ENCODE measurements at places on chromosomes 16 and 17.

- no peak for DNase-seq
Observed at GRCh38 chr16:67482233-67482924, 968 bp downstream of the AGRP start.

DNA sequence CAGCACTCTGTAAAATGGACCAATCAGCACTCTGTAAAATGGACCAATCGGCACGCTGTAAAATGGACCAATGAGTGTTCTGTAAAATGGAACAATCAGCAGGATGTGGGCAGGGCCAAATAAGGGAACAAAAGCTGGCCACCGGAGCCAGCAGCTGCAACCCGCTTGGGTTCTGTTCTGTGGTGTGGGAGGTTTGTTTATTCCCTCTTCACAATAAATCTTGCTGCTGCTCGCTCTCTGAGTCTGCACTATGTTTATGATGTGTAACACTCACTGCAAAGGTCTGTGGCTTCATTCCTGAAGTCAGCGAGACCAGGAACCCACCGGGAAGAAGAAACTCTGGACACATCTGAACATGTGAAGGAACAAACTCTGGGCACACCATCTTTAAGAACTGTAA is 20.5 kb downstream of the TMEM100 start:
- no peak for DNase-seq

DNA sequence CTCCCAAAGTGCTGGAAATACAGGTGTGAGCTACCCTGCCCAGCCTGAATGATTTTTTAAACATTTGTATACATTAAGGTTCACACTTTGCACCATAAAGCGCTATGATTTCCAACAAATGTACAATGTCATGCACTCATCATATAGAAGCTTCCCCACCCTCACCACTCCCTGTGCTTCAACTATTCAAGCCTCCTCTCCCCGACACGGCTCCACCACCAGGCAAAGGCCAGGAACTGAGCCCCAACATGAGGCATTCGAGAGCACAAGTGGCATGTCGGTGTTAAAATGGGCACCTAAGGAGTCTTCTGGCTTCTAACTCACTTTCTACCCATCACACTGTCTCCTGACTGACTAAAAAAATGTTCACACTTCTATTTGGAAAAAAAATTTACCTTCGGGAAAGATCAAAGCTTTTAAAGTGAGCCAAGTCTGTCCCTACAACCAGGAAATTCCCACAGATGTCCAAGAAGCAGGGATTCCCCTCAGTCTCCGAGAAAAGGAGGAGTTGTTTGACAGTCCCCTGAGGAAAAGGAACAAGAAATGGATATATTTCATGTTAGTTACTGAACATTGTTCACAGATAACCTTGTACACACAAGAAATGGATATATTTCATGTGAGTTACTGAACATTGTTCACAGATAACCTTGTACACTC is 37.7 kb downstream of the TMEM204 start:
- no peak for DNase-seq

- no peak for DNase-seq
Observed at GRCh38 chr16:68298312-68298711, 12.4 kb downstream of the SLC7A6OS start.

- DNase-seq: no peak
Observed at GRCh38 chr17:54028986-54029580, 206.4 kb downstream of the KIF2B start.

GRCh38 chr16:3358871-3359270 is 3.2 kb downstream of the OR2C1 start:
- no peak for DNase-seq

- no peak for DNase-seq
Observed at GRCh38 chr17:6587310-6587709, 31.0 kb upstream of the PITPNM3 start.

- DNase-seq: no peak
Observed at GRCh38 chr16:48161906-48162305, 6.1 kb upstream of the ABCC12 start.

DNA sequence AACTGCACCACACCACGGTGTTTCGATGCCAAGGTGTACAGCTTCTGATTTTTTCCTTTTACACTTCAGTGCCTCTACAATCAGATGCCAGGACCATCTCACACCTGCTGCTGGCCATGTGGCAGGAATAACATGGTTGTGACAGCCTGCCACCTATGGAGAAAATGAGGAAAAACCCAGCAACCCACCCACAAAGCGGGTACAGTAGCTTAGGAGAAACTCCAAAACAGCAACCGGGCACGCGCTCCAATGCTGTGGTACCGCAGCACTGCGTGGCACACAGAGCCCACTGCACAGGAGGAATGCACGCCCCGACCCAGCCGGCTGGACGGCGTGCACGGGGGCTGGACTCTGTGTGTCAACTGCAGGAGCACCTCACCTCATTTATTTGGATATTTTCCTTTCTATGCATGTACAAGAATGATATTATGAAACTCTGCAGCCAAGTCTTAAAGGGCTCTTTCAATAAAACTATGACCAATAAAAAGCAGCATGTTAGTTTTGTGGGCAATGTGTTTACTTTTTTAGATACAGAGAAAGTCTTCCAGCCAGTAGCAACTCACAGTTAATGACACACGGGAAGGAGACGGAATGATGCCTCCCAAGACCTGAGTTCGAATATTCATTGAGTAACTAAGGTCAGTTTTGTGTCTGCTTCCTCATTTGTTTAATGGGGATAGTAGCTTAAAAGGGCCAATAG is 45.9 kb downstream of the MAP1LC3B start:
- no peak for DNase-seq

DNA sequence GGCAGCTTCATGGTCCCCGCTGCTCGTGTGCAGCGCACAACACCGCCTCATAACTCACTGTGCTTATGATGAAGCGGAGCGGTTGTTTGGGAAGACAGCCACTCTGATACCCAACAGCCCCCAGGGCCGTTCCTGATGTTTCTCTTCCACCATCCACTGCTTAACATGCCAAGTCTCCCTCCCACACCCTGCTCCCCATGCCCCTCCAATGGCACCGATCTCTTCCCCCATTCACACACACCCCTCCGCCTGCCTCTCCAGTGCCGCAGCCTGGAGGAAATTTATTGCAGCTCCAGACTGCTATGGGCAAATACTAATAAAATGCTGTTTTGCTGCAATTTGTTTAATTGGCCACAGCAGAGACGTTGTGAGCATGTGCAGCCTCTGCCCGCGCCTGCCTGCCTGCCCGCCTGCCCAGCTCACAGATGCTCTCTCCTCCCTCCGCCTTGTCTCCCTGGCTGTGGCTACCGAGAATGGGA is 80.3 kb upstream of the LHX1 start:
- DNase-seq: no peak

DNA sequence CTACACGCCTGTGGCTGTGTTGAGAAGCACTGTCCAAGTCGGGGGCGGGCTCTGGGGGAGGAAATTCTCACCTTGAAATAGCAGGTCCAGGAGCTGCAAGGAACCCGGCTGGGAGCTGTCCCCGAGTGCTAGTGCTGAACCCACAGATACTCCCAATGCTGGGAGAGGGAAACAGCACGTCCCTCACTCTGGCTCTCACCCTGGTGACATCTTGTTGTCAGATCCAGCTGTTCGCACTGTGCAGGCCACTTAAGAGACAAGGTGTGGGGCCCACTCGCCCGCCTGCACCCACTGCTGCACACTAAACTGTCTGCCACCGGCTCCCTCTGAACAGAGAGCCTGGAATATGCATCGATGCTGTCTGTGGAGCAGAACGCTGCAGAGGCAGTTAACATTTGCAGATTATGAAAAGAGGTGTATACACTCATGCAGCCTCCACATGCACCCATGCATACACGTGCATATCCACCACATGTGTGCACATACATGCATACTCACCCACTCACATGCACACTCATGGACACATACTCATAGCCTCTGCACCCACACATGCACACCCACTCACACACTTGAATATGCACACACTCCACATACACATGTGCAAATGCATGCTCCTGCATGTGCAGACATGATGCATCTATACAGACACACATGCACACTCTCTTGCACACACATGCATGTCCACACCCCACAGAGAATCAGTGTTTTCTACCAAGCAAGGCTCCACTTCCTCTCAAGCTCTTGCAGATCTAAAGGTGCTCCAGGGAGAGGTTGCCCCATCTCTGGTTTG is 42.0 kb downstream of the MGAT5B start:
- DNase-seq: peak; percentile 56

- DNase-seq: no peak
Observed at GRCh38 chr16:84324434-84325262, 30.0 kb downstream of the WFDC1 start.

Data from liver (tissue), 10 donors.